ENCODE measurements at places on chromosomes 4 and X.

GRCh38 chrX:135536877-135537276 is 16.4 kb downstream of the INTS6L start:
- no peak overlapping the region for H3K4me3 ChIP-seq
- H3K36me3 ChIP-seq: no peaks in the 10 kb centered on the region
- DNase-seq: no peak
- no peaks in the 10 kb centered on the region for H3K27me3 ChIP-seq
- H3K4me1 ChIP-seq: no peaks in the 10 kb centered on the region
- H3K27ac ChIP-seq: no peak overlapping the region

DNA sequence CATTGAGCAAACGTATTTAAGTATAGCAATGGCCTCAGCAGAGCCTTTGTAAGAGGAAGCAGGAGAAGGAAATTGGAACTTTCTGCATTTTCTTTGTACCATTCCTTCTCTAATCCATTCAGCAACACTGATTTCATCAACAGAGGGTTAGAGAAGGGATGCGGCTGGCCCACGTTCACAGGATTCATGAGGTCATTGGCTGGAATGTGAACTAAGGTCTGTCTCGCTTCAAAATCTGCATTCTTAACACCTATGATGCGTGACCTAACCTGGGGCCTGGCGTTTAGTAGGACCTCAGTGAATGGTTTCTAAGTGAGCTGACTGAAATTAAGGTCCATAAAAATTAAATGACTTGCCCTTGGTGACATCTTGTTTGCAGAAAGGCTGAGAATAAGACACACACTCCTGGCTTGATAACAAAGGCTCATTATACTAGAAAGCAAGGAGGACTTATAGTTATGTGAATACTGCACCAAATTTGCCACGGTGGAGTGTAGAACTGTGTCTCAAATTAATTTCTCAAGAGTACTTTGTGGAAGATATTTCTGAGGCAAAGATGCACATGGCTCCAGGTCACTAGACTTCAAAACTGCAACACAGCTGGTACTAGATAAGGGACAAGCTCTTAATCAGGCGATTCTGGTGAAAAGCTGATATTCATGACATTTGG is 25.4 kb downstream of the FGFBP1 start:
- H3K27me3 ChIP-seq: no peaks in the 10 kb centered on the region
- no peak for DNase-seq
- H3K4me1 ChIP-seq: no peaks in the 10 kb centered on the region

DNA sequence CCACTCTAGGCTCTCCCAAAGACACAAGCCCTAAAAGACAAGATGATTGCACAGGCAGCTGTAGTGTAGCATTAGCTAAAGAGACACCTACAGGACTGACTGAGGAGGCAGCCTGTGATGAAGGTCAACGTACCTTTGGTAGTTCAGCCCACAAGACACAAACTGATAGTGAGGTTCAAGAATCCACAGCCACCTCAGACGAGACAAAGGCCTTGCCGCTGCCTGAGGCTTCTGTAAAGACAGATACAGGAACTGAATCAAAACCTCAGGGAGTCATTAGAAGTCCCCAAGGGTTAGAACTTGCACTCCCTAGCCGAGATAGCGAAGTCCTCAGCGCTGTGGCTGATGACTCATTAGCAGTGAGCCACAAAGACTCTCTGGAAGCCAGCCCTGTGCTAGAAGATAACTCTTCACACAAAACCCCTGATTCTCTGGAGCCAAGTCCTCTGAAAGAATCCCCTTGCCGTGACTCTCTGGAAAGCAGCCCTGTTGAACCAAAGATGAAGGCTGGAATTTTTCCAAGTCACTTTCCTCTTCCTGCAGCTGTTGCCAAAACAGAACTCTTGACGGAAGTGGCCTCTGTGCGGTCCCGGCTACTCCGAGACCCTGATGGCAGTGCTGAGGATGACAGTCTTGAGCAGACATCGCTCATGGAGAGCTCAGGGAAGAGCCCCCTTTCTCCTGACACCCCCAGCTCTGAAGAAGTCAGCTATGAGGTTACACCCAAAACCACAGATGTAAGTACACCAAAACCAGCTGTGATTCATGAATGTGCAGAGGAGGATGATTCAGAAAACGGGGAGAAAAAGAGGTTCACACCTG is 306.3 kb downstream of the ANK2 start:
- H3K36me3 ChIP-seq: no peaks in the 10 kb centered on the region
- no peak overlapping the region for H3K27ac ChIP-seq
- no peak for DNase-seq

- H3K27me3 ChIP-seq: no peaks in the 10 kb centered on the region
- H3K4me3 ChIP-seq: no peak overlapping the region
- no peaks in the 10 kb centered on the region for H3K36me3 ChIP-seq
- H3K4me1 ChIP-seq: no peaks in the 10 kb centered on the region
These were observed 288.1 kb downstream of the FRMPD4 start for GRCh38 chrX:12426420-12426819.

DNA sequence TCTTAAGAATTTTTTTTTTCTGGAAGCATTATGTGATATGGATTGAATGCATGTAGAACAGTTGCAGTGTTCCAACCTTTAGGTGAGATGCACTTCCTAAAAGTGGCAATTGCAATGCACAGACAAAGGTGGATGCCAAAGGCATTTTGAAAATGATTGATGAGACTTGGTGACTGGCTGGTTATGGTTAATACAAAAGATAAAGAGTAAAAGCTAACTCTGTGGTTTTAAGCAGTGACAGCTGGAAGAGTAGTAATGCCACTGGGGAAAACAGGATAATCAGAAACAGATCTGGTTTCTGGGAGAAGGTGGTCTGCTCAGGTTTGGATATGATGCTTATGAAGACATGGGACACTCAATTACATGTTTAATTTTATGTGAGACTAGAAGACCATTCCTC is 345.6 kb downstream of the RPA4 start:
- DNase-seq: no peak
- H3K4me3 ChIP-seq: no peak overlapping the region
- H3K27ac ChIP-seq: no peak overlapping the region
- H3K27me3 ChIP-seq: no peaks in the 10 kb centered on the region
- no peaks in the 10 kb centered on the region for H3K36me3 ChIP-seq
